Activated naive CD8-positive, alpha-beta T cell treated with anti-CD3 and anti-CD28 coated beads, Interleukin-2, amount 10 ng/mL, durations not matched to agents 7 days and 5 days (primary cell): ENCODE measurements at places on chromosomes 16 and 17.

DNA sequence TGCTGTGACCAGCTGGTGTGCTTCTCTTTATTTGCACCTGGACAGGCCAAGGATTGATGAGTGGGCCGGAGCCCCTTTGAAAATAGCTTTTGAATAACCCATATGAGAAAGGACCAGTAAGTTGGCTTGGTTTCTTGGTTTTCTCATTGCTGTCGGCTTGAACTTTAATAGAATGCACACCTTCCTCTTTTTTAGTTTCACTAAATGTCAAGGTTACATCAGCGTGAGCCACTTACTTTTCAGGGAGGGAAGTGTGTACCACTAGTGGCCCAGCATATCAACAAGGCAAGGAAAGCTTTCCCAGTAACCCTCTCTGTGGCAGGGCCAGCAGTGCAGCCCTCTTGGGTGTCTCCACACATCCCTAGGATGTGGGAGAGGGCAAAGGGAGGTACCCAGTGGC, 433.3 kb downstream of the CA10 start:
- no peak overlapping the region for H3K27ac ChIP-seq
- no peaks in the 10 kb centered on the region for H3K36me3 ChIP-seq
- H3K4me3 ChIP-seq = no peak overlapping the region
- DNase-seq = no peak
- peaks cover 5% of the 10 kb centered on the region for H3K27me3 ChIP-seq

- DNase-seq = peak; percentile 72
- H3K36me3 ChIP-seq = no peaks in the 10 kb centered on the region
- H3K4me1 ChIP-seq = peaks cover 26% of the 10 kb centered on the region
- H3K27ac ChIP-seq = peak overlapping the region; percentile 14
- peak overlapping the region; percentile 67 for H3K4me3 ChIP-seq
These were observed 79.8 kb upstream of the TBC1D3K start for GRCh38 chr17:37844158-37844976.

DNA sequence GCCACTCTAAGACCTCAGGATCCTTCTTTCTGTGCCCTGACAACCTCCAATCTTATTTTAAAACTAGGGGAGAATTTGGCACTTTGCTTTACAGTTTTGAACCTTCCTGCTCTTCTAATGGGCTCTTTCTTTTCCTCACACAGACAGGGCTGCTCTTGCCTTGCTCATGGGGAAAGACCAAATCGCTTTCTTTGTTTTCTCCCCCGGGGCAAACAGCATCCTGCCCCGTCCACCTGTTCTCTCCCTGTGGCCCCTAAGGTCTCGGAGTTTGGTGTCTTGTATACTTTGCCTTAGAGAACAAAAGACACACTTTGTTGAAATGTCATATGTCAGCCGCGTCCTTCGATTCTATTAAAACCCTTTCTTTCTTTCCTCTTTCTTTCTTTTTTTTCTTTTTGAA, 306.7 kb upstream of the SALL1 start:
- no peak overlapping the region for H3K27ac ChIP-seq
- H3K36me3 ChIP-seq = no peaks in the 10 kb centered on the region
- H3K4me1 ChIP-seq = no peaks in the 10 kb centered on the region
- H3K4me3 ChIP-seq = no peak overlapping the region

GRCh38 chr17:76726776-76727718, at the start of gene METTL23:
TSS of gene METTL23 (plus strand) at chr17:76726839. CDS start at chr17:76729711, 2,872 bp downstream.
- H3K27me3 ChIP-seq = no peaks in the 10 kb centered on the region
- H3K4me1 ChIP-seq = peaks cover 38% of the 10 kb centered on the region
- H3K4me3 ChIP-seq = peak within 1 kb of the TSS; percentile 99
- peak within 1 kb of the TSS; percentile 99 for H3K27ac ChIP-seq
- peaks cover 40% of the 10 kb centered on the region for H3K36me3 ChIP-seq

- peaks cover 5% of the 10 kb centered on the region for H3K27me3 ChIP-seq
- H3K4me1 ChIP-seq = peaks cover 14% of the 10 kb centered on the region
- H3K36me3 ChIP-seq = peaks cover 3% of the 10 kb centered on the region
- H3K27ac ChIP-seq = peak overlapping the region; percentile 18
These were observed 5.7 kb upstream of the SPNS2 start for GRCh38 chr17:4492721-4493561.

GRCh38 chr17:16584273-16584995, 15.4 kb upstream of the ZNF287 start:
- H3K27ac ChIP-seq = no peak overlapping the region
- peak; percentile 93 for DNase-seq
- H3K4me3 ChIP-seq = peak overlapping the region; percentile 77
- H3K36me3 ChIP-seq = peaks cover 1% of the 10 kb centered on the region
- H3K4me1 ChIP-seq = peaks cover 8% of the 10 kb centered on the region

- peaks cover 70% of the 10 kb centered on the region for H3K4me1 ChIP-seq
- peak overlapping the region; percentile 79 for H3K27ac ChIP-seq
- peak overlapping the region; percentile 97 for H3K4me3 ChIP-seq
- no peaks in the 10 kb centered on the region for H3K27me3 ChIP-seq
- H3K36me3 ChIP-seq = peaks cover 30% of the 10 kb centered on the region
These were observed 4.0 kb downstream of the LASP1 start for GRCh38 chr17:38873640-38874380.

DNA sequence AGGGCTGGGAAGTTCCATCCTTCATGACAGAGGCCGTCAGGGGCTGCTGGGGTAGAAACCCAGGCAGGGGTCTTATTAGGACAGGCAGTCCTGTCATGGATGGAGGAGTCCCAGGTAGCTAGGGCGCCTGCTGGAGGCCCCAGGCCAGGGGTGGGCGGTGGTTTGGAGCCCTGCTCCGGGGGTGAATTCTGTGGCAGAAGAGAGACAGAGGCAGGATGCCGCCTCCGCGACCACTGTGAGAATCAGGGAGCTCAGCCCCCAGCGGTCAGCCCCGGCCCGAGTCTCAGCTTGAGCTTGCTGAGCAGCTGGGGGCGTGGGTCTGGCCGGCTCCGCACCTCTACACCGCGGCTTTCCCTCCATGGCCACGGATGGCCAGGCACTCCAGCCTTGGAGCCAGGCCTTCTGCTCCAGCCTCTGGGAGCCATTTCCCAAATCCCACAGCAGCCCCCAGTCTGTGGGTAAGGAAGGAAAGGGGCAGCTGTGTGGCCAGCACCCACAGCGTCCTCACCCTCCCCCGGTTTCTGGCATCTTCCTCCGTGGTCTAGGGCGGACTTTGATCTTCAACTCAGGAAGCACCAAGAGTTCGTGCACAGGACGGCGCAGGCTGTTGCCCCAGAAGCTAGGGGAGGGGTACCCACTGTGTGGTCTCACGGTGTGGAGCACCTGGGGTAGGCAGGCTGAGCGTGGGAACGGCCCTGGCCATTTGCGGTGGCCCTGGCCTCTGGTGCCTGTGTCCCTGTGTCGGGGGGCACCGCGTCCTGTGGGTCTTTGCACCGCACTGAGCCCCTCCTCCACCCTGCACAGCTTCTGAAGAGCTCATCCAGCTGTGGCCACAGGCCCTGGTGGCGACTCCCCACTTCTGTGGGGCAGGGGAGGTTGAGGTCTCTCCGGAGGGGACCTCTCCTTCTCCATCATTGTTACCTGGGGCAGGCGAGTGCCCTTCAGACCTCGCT, 14.1 kb downstream of the CD7 start:
- H3K4me1 ChIP-seq = peaks cover 63% of the 10 kb centered on the region
- H3K27me3 ChIP-seq = peaks cover 2% of the 10 kb centered on the region
- peak overlapping the region; percentile 81 for H3K4me3 ChIP-seq
- H3K36me3 ChIP-seq = no peaks in the 10 kb centered on the region
- H3K27ac ChIP-seq = peak overlapping the region; percentile 90

DNA sequence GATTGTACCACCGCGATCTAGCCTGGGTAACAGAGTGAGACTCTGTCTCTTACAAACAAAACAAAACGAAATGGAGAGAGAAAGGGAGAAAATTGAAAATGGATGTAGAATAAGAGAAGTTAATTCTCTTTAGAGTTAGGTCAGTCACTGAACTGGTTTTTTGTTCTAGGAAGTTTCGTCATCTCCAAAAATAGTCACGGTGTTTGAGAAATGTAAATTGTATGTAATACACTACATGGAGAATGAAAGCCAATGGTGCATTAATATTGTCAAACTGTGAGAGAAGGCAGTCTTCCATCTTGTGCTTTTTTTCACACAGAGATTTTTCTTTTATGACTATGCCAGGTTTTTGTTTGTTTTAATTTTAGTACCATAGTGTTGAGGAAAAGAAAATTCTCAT, 145.9 kb downstream of the BCAS3 start:
- no peaks in the 10 kb centered on the region for H3K36me3 ChIP-seq
- H3K4me1 ChIP-seq = no peaks in the 10 kb centered on the region
- no peak overlapping the region for H3K4me3 ChIP-seq
- H3K27me3 ChIP-seq = no peaks in the 10 kb centered on the region
- no peak for DNase-seq
- H3K27ac ChIP-seq = no peak overlapping the region

- no peak overlapping the region for H3K27ac ChIP-seq
- peaks cover 28% of the 10 kb centered on the region for H3K36me3 ChIP-seq
- H3K4me1 ChIP-seq = peaks cover 23% of the 10 kb centered on the region
- no peaks in the 10 kb centered on the region for H3K27me3 ChIP-seq
- no peak for DNase-seq
These were observed 89.8 kb downstream of the KPNA2 start for GRCh38 chr17:68125111-68125870.

- H3K27ac ChIP-seq = no peak overlapping the region
- H3K27me3 ChIP-seq = no peaks in the 10 kb centered on the region
- DNase-seq = no peak
- no peak overlapping the region for H3K4me3 ChIP-seq
- no peaks in the 10 kb centered on the region for H3K4me1 ChIP-seq
- H3K36me3 ChIP-seq = no peaks in the 10 kb centered on the region
These were observed 41.3 kb downstream of the MRM3 start for GRCh38 chr17:823501-823902.

GRCh38 chr16:57118461-57119084, 26.2 kb downstream of the CPNE2 start:
- no peak for DNase-seq
- no peak overlapping the region for H3K4me3 ChIP-seq
- H3K36me3 ChIP-seq = no peaks in the 10 kb centered on the region

- H3K36me3 ChIP-seq = peaks cover 6% of the 10 kb centered on the region
- DNase-seq = no peak
- no peak overlapping the region for H3K4me3 ChIP-seq
- no peaks in the 10 kb centered on the region for H3K4me1 ChIP-seq
These were observed 8.1 kb upstream of the PPP1R27 start for GRCh38 chr17:81842725-81843504.

- H3K4me1 ChIP-seq = peaks cover 5% of the 10 kb centered on the region
- DNase-seq = no peak
- no peaks in the 10 kb centered on the region for H3K36me3 ChIP-seq
- H3K27me3 ChIP-seq = peaks cover 19% of the 10 kb centered on the region
These were observed 22.4 kb upstream of the ABCC3 start for GRCh38 chr17:50612281-50612680.

GRCh38 chr17:6109536-6109935, 39.4 kb downstream of the WSCD1 start:
- H3K4me1 ChIP-seq = no peaks in the 10 kb centered on the region
- DNase-seq = no peak
- peaks cover 5% of the 10 kb centered on the region for H3K27me3 ChIP-seq

GRCh38 chr17:79003661-79004411, 5.7 kb downstream of the CANT1 start:
- H3K36me3 ChIP-seq = peaks cover 14% of the 10 kb centered on the region
- no peaks in the 10 kb centered on the region for H3K27me3 ChIP-seq
- no peak overlapping the region for H3K27ac ChIP-seq
- H3K4me3 ChIP-seq = no peak overlapping the region
- DNase-seq = no peak
- H3K4me1 ChIP-seq = peaks cover 30% of the 10 kb centered on the region

DNA sequence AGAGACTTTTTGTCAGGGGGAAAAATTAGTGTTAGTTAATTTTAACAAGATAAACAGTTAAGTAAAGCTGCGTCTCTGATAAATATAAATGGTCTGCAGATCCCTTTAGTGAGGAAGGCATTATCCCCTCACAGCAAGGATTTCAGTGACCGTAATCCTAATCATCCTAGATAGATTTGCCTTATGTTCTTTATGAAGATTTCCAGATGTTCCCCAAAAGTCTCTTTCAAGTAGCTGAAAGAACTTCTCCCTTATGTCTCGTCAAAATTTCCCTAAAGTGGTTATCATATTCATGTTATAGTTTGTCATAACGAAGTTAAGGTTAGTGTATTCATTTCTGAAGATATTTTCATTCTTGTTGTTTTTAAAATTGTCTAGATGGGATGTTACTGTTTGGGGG, 5.6 kb downstream of the MOSMO start:
- no peak for DNase-seq
- no peak overlapping the region for H3K27ac ChIP-seq
- no peaks in the 10 kb centered on the region for H3K27me3 ChIP-seq

DNA sequence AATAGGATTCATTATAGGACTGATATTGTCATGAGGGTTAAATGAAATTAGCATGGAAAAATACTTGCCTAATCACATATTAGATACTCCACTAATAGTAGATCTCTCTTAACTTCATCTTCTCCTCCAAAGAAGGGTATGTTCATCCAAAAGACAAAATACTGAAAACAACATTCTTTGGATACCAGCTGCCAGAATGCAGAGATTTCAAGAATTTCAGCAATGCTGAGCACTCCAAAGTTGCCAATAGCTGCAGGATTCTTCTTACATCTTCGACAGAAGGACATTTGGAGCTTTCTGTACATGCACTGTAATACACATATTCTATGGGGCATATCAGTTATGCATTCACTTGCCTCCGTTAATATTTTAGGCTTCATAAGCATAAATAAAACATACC, 436.5 kb downstream of the HAPSTR1 start:
- no peak overlapping the region for H3K27ac ChIP-seq
- H3K4me3 ChIP-seq = no peak overlapping the region
- H3K27me3 ChIP-seq = no peaks in the 10 kb centered on the region
- no peaks in the 10 kb centered on the region for H3K36me3 ChIP-seq

DNA sequence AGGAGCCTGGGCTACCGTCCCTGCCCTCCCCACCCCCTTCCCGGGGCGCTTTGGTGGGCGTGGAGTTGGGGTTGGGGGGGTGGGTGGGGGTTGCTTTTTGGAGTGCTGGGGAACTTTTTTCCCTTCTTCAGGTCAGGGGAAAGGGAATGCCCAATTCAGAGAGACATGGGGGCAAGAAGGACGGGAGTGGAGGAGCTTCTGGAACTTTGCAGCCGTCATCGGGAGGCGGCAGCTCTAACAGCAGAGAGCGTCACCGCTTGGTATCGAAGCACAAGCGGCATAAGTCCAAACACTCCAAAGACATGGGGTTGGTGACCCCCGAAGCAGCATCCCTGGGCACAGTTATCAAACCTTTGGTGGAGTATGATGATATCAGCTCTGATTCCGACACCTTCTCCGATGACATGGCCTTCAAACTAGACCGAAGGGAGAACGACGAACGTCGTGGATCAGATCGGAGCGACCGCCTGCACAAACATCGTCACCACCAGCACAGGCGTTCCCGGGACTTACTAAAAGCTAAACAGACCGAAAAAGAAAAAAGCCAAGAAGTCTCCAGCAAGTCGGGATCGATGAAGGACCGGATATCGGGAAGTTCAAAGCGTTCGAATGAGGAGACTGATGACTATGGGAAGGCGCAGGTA, 762 bp downstream of the CDK12 start:
- no peaks in the 10 kb centered on the region for H3K27me3 ChIP-seq
- no peak for DNase-seq
- H3K36me3 ChIP-seq = peaks cover 15% of the 10 kb centered on the region
- H3K4me3 ChIP-seq = peak overlapping the region; percentile 96
- peaks cover 28% of the 10 kb centered on the region for H3K4me1 ChIP-seq
- H3K27ac ChIP-seq = peak overlapping the region; percentile 99

GRCh38 chr16:20249211-20249610, 78.1 kb downstream of the GP2 start:
- H3K4me1 ChIP-seq = no peaks in the 10 kb centered on the region
- H3K27ac ChIP-seq = no peak overlapping the region
- H3K36me3 ChIP-seq = no peaks in the 10 kb centered on the region
- no peaks in the 10 kb centered on the region for H3K27me3 ChIP-seq
- H3K4me3 ChIP-seq = no peak overlapping the region
- no peak for DNase-seq

GRCh38 chr16:3121851-3122467, 9.6 kb downstream of the ZNF205 start:
- peaks cover 2% of the 10 kb centered on the region for H3K36me3 ChIP-seq
- no peak overlapping the region for H3K4me3 ChIP-seq
- peak overlapping the region; percentile 42 for H3K27ac ChIP-seq
- peaks cover 16% of the 10 kb centered on the region for H3K4me1 ChIP-seq
